ENCODE measurements at places on chromosomes 2 and 18.

- no peak for DNase-seq
These were observed 55.4 kb downstream of the MAPRE2 start for GRCh38 chr18:35096677-35097011.

DNA sequence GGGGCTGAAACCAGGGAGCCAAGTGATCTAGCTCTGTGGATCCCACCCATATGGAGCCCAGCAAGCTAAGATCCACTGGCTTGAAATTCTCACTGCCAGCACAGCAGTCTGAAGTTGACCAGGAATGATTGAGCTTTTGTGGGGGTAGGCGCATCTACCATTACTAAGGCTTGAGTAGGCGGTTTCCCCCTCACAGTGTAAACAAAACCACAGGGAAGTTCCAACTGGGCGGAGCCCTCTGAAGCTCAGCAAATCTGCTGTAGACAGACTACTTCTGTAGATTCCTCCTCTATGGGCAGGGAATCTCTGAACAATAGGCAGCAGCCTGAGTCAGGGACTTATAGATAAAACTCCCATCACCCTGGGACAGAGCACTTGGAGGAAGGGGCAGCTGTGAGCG is 96.7 kb downstream of the CCDC148 start:
- no peak for DNase-seq

DNA sequence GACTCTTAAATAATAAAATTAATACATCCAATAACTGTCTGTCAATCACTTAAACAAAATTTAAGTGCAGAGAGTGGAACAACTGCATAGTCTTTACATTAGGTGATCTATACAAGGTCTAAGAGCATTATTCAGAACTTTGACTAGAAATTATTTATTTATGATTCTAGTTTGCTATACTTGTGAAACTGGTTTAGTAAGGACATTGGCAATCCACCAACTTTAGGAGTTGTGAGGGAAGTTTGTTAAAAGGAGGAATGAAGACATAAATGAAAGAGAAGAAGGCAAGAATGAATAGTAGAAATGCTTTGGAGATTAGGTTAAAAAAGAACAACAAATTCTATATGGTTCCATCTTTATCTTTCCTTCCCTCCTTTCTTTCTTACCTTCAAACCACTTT is 217.5 kb downstream of the GPD2 start:
- DNase-seq, result no peak

GRCh38 chr2:108621687-108622681 is 87.7 kb downstream of the LIMS1 start:
- DNase-seq, result no peak

- DNase-seq, result no peak
These were observed 3.5 kb upstream of the GALNT5 start for GRCh38 chr2:157254041-157254440.

GRCh38 chr2:204282525-204282924 is 262.8 kb upstream of the PARD3B start:
- no peak for DNase-seq

DNA sequence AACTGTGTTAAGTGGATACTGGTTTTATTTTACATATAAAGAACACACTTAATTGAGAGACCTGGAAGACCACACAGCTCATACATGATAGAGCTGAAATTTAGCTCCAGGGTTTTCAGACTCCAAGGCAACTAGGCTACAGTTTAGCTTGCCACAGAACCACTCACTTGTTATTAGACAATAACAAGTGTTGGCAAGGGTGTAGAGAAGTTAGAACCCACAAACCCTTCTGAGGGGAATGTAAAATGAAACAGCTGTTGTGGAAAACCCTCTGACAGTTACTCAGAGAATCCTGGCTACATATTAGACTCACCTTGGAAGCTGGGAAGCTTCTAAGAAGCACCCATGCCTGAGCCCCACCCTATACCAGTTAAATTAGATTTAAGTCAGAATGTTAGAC is 75.3 kb downstream of the MAP3K20 start:
- DNase-seq, result no peak

DNA sequence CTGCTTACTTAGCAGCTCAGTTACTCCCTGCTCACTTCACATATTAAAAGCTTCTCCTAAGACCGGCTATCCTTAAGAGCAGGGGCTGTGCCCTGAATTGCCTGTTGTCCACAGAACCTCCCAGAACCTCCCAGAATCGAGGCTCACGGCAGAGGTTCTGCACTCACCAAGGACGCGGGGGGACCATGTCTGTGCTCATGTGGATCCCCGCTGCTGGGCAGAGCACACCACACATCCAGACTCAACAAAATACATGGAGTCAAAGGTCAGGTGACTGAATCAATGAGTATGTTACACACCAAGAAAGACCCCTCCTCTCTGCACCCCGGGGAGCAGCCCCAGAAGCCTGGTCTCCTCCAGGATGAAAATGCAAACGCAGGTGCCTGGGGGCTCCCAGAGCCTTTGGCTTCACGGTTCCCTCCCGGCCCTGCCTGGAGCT is 149.0 kb downstream of the MBP start:
- DNase-seq, result no peak

DNA sequence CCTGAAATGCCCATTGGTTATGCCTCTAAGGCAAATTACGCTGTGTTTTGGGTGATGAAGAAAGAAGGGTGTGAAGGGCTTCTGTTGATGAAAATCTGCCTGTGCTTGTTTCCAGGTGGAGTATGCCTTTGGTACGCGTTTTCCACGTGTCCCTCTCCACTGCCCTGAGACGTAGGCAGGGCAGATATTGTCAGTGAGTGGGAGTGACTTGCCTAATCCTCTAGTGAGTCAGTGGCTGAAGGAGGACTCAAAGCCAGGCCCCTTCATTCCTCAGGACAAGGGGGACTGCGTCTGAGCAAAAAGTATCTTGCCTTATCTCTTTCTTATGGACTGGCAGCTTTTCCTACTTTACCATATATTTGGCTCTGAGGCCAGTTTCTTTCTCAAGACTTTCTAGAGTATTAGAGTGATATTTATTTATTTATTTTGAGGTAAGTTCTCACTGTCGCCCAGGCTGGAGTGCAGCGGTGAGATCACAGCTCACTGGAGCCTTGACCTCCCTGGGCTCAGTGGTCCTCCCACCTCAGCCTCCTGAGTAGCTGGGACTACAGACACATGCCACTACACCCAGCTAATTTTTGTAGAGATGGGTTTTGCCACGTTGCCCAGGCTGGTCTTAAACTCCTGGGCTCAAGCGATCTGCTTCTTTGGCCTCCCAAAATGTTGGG is 10.2 kb downstream of the RALB start:
- no peak for DNase-seq

GRCh38 chr2:107730898-107731297 is 95.8 kb upstream of the RGPD4 start:
- DNase-seq, result no peak

All from NCI-H1436 treated with DMSO at 0.1 percent for 48 hours (cell line).